Activated CD8-positive, alpha-beta memory T cell treated with anti-CD3 and anti-CD28 coated beads for 48 hours (primary cell): ENCODE measurements at places on chromosomes 16 and 17.

- no peak for DNase-seq
Observed at GRCh38 chr16:85170066-85170491, 57.8 kb upstream of the CIBAR2 start.

- DNase-seq = no peak
Observed at GRCh38 chr16:54291656-54292487, 5.3 kb upstream of the IRX3 start.

DNA sequence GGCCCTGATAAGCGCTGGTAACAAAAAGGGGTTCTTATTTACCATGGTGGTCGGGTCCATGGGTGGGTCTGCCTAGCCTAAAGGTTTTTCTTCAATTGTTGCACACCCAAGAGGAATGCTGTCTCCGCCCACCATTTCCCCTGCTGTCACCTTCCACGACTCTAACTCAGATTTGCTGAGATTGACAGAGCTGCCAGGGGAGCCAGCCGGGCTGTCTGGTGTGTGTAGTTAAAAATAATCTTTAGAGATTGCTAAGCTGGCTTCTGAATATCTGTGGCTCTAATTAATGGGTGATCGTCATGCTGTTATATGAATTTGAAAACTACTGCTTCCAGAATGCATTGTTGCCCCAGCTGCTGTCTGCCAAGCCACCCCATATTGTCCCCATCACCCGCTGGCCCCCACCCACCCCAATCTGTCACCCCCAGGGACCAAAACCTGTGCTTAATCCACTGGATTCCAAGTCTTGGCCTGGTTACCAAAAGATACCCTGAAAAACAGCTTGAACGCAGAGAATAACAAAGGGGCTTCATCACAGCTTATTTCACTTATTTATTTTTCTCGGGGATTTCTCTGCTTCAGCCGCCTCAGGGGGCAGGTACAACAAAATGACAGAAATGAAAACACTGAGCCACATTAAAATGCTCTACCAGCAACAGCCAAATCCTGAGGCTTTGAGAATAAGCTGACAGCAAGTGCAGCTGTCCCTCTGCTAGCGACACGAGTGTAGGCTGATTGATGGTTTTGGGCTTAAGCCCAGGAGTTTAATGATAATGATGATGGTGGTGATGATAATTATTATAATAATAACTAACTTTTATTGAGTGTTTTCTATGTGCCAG, 46.1 kb upstream of the NLK start:
- DNase-seq = no peak

DNA sequence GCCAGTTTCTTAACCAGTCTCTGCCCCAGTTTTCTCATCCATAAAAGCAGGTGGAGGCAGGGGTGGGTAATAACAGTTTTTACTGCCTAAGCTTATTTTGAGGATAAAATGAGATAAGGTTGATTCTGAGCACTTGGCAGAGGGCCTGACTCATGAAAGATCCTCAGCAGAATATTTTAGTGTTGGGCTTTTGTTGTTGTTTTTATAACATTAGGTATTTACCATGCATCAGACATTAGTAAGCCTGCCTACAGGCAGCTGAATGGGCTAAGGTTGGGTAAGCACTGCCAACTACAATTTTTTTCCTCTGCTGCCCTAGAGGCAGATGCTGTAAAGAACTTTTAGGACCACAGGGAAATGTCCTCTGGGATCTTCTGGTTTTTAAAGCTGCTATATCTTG, 43.1 kb downstream of the SCNN1G start:
- no peak for DNase-seq

- no peak for DNase-seq
Observed at GRCh38 chr16:66563574-66564334, 2.5 kb upstream of the CMTM1 start.

DNA sequence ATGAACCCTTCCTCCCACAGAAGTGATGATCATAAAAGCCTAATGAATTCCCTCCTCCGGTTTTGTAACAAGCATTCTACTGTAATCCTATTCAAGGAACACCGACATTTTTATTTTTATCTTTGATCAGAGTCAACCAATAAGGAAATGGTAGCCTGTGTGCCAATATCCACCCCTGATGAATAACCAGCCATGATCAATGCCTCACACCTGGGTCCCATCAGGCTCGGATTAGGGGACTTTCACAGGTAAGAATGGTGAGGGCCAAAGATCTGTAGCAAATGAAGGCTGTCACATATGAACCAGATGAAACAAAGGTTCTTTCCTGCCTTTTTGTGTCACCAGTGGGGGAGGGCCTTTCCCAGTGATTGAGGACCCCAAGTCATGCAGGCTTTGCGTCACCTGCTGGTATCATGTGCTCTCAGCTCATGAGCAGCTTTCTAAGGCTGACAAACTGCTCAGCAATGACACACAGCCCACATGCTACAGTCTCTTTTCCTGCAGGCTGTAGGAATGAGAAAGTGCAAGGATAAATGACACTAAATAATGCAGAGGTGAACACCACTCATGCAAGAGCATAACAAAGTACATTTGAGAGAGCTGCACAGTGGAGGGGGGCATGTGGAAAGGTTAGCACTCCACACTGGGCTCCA, 34.9 kb downstream of the TOM1L2 start:
- no peak for DNase-seq

GRCh38 chr17:62750631-62751051, 57.5 kb downstream of the MARCHF10 start:
- DNase-seq = no peak

DNA sequence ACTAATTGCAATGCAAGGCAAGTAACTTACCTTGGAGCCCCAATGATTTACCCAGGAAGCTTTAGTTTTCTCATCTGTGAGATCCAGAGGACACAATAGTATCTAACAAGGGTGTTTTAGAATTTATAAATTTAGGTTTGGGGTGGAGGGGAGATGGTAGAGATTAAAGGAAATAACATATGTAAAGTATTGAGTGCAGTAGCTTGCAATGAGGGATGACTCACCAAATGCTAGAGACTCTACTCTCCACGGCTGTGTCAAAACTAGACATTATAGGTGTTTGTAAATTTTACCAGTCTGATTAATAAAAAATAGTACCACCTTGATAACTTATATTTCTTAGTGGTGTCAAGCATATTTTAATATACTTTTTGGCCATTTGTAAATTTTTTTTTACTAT, 3.7 kb upstream of the ABCA9 start:
- no peak for DNase-seq

DNA sequence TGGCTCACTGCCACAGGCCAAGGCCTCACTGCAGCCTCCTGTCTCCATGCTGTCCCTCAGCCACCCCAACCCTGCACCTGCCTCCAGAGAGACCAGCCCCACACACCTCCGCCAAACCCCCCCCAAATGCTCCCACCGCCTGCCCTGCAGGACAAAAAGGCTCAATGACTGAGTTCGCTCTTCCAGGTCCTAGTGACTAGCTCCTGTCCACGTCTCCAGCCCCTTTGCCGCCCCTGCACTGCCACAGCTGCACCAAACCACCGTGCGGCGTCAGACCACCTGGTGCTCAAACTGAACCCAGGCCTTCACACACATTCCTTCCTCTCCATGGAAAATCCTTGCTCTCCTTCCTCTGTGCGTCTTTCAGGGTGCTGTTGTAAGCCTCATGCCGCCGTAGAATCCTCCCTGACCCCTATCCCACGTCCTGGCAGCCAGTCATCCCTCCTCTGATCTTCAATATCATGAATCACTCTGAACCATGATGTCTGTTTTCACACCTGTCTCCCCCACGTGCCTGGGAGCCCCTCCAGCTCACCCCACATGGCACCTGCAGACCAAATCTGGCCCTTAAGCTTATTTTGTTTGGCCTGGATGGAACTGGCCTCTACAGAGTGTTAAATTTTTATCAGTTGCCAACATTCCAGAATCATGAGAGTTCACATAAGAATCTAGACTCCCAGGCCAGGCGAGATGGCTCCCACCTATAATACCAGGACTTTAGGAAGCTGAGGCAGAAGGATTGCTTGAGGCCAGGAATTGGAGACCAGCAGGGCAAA, 4.3 kb upstream of the GSG1L start:
- DNase-seq = no peak
